ENCODE measurements at places on chromosomes 2 and 18.

DNA sequence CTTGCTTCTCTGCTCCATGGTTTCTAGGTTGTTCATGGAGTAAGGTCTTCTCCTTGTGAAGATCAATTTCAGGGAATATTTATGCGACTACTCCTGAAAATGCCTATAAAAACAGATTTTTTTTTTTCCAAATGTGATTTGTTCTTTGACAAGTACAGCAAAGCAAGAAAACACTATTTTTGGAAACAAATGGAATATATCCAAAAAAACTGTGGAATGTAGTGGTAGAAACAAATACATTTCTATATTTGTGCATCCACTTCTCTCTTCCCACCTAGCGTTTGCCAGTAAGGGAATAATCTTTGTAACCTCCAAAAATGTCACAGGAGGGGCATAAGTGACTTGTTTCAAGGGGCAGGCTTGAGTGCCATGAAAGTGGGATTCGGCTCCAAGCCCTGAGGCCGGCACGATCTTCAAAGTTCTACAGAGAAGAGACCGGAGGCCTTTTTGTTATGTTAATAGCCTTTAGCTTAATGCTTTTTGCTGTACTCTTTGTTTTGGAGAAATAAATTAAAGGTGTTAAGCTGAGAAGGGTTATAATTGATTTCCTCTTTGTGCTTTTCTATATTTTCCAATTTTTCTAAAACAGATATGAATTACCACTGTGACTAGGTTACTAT lies 200.6 kb downstream of the NRP2 start:
- DNase-seq, result no peak

DNA sequence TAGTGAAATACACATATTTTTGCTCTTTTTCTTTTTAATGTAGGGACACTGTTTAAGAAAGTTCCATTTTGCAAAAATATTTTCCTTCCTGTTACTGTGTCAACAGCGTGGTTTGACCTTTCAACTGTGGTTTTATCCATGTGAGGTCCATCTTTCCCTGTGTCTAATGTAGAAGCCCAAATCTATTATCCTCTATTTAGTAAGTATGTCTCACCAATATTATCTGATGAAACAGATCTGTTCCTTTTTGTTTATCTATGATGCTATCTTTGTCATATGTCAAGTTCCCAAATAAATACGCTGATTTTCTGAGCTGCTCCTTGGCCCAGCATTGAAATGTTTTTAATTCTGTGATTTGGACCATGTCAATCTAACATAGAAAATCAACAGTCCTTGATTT lies 3.5 kb upstream of the ARHGAP15 start:
- DNase-seq, result peak; percentile 33

DNA sequence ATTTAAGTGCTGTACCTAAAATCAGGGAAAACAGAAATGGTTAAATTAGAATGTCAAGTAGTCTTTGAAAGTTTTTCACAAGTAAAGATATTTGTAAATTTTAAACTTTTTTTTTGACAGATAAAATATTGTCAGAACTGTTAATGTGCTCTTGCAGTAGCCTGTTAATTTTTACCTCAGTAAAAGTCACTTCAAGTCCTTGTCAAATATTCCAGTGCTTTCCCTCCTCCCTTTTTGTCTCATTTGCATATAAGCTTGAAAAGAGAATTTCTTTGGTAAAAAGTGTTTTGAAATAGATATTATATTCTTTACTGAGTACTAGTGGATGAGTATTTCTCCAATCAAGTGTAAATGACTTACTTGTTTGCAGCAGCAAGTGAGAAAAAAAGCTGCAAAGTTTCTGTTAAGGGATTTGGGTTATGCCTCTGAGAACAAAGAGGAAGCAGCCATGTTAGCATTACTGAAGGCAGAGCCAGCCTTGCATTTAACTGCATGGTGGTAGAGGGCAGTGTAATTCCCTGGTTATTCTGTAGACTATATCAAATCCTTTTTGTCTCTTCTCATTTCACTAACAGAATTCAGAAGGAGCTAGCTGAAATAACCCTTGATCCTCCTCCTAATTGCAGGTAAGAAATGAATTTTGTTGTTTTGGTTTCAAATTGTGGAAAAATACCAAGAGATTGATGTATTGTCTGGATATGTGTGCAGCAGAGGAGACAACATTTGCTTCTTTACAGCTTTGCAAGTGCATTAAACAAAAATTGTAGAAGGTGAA lies 3.2 kb downstream of the UBE2E3 start:
- DNase-seq, result peak; percentile 26

- DNase-seq, result no peak
These were observed 75.0 kb upstream of the MSTN start for GRCh38 chr2:190137561-190137960.

- DNase-seq, result no peak
These were observed 580 bp downstream of the NEDD4L start for GRCh38 chr18:58044370-58045241.

DNA sequence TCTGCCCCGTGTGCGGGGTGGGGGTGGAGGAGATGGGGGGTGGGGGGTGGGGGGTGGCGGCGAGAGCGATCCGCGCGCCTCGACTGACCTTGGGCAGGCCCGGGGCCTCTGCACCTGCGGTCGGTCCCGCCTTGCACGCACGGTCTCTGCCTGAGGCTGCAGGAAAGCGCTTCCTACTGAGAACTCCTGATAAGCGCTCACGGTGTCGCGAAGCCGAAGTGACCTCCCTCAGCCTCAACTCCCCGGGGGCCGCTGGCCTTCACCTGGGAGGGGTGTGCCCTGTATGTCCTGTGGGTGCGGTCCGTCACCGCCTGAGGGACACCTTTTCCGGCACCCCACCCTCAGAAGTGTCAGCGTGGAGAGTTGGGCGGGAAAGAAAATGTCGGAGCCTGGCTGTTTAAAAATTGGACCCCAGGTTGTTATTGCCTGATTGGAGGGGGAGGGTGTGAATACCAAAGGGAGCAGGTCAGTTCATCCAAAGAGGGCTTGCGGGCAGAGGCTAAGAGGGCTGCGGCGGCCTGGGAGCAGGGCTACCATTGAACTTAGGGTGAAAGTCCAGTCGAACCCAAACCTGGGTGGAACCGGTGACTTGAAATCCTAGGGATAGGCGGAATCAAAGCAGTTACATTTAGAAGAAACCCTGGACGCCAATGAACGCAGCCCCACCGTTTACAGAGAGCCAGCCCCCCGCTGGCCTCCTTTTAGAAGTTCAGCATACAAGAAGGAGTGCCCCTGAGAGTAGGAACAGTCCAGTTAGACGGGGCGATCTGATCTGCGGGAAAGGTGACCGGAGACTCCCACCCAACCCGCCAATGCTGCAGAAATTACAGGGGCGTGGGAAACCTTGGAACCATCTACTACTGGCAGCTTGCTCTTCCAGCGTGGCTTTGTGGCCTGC lies 1.2 kb downstream of the MAL start:
- DNase-seq, result no peak

GRCh38 chr2:23603581-23603980 lies 218.6 kb downstream of the KLHL29 start:
- no peak for DNase-seq

DNA sequence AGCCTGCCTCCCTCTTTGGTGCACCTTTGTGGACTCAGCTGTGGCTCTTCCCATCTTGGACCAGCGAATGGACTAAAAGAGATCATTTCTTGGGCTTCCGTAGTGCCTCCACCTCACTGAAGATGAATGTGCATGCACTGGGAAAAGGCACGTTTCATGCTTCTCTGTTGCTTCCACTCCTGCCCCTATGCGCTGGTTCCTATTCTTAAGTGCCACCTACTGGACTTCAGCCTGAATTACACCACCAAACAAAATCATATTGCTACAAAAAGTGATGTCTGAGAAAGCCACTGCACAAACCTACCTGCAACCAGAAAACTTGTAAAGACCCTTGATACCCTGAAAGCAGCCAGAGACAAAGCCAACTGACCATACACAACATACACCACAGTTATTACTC lies 695.6 kb downstream of the TSN start:
- DNase-seq, result peak; percentile 62

DNA sequence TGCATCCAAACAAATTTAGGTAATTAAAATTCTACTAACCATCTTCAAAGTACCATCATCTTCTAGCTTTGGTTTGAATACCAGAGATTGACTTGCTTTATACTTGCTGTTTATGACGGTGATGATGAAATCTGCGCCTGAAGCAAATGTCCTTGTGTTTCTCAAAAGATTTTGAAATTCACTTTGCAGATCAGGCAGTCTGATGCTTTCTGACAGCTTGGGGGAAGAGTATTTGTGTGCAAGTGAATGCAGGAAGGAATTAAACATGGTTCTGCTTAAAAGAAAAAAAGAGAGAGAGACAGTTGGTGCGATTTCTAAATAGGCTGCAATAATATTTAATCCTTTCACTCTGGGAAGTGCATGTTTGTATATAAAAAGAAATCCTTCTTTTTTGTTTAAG lies 29.6 kb downstream of the CSRNP3 start:
- DNase-seq, result no peak

DNA sequence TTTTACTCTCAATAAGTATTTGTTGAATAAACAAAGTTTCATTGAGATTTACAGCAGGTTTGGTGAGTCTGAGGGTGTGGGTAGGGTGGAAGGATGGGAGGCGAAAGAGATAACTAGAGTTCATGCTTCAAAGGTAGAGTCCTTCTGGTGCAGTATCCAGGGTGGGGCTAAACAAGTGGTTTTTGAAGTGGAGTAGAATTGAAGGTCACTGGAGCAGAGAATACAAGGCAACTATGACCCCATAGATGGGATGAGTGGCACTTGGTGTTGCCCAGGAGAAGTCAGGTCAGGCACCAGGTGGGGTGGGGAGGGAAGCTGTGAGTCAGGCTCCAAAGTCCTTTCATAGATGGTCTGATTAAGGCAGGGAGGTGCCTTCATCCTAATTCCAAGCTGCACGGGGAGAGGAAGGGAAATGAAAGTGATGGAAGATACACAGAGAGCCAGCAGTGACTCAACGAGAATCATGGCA lies 6.6 kb upstream of the CAB39 start:
- DNase-seq, result no peak

GRCh38 chr18:49332706-49333406 lies 127.6 kb downstream of the DYM start:
- no peak for DNase-seq

- no peak for DNase-seq
These were observed 122.6 kb upstream of the OTX1 start for GRCh38 chr2:62928015-62928414.

DNA sequence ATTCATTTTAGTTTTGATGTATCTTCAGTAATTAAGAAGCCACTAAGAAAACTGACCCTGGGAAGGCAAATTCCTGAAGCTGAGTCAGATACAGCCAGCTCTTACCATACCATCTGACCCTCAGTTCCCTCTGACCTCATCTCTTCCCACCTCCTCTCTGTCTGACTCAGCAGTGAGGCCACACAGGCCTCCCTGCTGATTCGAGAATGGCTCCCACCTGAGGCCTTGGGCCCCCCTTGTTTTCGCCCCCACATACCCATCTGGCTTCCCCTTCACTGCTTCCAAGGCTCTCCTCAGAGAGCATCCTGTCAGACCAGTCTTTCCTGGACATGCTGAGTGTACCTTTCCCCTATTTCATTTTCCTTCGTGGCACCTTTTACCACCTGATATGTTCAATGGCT lies 71.0 kb upstream of the CYP1B1 start:
- DNase-seq, result peak; percentile 28

- no peak for DNase-seq
These were observed 90.2 kb downstream of the NPAS2 start for GRCh38 chr2:100910111-100910510.

DNA sequence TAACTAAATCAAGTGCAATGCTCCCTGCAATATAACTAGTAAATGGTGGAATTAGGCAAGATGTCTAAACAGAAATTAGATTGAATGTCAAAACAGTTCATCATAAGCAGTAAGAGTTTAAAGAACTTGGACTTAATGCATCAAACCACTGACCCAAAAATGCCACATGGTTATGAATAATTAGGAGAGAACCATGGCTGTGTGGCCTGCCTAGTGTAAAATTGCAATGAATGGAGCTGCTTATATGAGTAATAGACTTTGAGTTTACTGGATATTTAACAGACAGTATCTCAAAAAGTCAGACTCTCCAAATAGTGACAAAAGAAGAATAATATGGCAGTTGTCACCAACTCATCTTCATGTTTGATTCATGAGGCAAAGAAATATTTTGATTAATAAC lies 101.6 kb upstream of the COL5A2 start:
- DNase-seq, result no peak

DNA sequence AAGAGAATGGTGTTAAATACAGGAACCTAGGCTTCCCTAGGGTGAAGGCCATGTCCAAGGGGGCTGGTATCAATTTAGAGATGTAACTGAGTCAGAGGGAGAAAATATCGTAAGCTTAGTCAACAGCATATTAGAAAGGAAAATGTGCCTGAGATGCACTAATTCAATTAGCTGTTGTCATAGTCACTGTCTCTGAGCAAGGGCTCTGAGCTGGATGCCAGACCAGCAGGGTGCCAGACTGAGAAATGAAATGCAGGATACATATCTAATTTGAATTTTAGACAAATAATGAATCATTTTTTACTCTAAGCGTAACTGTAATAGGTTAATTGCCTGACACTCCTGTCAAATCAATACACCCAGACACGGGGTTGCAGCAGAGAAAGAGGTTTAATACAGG lies 11.4 kb upstream of the SLC35F6 start:
- no peak for DNase-seq

- no peak for DNase-seq
These were observed 54.2 kb downstream of the TMEM185B start for GRCh38 chr2:120169020-120169419.

GRCh38 chr2:172226244-172227061 lies 123.8 kb upstream of the DLX2 start:
- peak; percentile 30 for DNase-seq

DNA sequence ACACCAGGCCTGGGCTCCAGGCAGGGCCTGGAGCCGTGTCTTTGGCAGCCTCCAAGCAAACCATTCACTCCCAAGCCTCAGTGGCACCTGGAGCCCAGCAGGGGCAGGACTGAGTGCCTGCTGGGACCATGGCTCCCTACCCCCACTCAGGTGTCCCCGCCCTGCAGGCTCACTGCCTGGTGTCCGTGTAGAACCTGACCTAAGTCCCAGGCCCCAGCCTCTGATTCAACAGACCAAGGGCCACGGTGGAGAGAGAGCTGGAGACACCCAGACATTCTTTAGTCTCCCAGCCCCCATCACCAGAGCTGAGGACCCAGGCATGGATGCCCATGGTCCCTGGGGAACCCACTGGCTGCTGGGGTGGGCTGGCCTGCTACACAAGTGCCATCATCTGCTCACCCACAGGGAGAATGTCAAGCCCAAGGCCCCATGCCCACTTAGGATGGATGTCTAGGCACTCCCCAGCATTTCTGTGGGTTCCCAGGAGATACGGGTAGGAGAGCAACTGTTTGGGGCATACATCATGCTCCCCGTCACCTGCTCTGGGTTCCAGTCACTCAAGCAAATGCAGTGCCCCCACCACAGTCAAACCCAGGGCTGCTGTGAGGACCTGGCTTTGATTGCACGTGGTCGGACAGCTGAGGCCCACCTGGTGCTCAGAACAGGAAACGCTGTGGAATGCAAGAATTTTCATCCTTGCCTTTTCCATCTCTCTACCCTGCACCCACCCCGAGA lies 42.9 kb upstream of the ATG16L1 start:
- DNase-seq, result no peak

DNA sequence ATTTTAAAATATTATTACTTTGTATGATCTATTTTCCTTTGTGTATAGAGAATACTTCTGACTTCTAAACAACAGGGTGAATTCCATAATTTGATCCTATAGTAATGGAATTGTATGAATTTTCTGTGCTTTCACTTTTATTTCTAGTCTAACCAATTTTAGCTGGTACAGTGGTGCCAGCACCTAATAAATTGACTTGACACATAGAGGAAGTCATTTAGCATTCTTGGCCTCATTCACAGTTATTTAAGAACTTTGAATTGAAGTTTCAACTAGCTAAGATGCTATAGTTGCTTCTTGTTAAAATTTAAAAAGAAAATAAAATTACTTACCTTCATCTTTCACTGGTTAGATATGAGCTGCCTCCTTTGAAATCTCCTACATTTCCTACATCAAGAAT lies 220.4 kb downstream of the CPS1 start:
- no peak for DNase-seq

GRCh38 chr2:224038049-224038829 lies 847 bp downstream of the SERPINE2 start:
- DNase-seq, result peak; percentile 58

Data from T47D (cell line).